ENCODE measurements at places on chromosomes 1 and 21.

GRCh38 chr21:43866659-43867331 lies 1.8 kb downstream of the AGPAT3 start:
- DNase-seq, result peak; percentile 51

- no peak for DNase-seq
Measured at GRCh38 chr1:50847303-50847702, 112.8 kb downstream of the FAF1 start.

GRCh38 chr1:101043776-101044175 lies 18.2 kb upstream of the DPH5 start:
- no peak for DNase-seq

GRCh38 chr1:238404921-238405320 lies 514.2 kb upstream of the ZP4 start:
- DNase-seq, result no peak

- no peak for DNase-seq
Measured at GRCh38 chr1:194598098-194598497, 1411.7 kb upstream of the B3GALT2 start.

DNA sequence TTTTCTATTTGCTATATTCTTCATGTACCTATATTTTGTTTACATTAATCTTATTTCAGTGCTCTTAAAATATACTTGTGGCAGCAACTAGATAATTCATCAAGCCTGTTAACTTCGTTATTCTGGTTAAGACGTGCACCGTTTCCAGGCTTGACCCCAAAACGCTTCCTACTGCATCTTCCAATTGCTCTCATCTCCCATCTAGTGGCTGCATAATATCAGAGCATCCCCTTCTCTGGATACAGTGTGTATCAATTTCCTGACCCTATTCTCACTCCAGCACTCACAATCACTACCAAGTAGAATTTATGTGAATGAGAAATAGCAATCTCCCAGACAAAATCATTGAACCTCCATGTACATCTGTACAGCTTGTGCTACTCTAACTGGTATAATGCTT lies 1280.3 kb upstream of the B3GALT2 start:
- DNase-seq, result no peak

GRCh38 chr1:183236158-183236725 lies 50.2 kb downstream of the LAMC2 start:
- no peak for DNase-seq

DNA sequence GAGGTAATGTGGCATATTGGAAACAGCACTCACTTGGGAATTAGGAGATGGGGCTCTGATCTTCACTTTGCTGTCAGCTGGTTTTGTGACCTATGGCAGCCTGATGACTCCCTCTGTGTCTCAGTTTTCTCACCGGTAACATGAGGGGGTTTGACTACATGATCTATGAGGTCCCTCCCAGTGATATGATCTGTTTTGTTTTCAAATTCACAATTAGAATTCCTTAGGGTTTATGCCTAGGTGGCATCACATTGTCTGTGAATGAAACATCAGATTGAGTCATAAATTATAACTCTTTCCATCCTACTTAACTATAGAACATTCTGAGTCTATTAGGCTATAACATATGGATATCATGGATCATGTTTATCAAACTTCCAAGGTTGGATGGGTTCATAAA lies 386.6 kb downstream of the PTBP2 start:
- no peak for DNase-seq

DNA sequence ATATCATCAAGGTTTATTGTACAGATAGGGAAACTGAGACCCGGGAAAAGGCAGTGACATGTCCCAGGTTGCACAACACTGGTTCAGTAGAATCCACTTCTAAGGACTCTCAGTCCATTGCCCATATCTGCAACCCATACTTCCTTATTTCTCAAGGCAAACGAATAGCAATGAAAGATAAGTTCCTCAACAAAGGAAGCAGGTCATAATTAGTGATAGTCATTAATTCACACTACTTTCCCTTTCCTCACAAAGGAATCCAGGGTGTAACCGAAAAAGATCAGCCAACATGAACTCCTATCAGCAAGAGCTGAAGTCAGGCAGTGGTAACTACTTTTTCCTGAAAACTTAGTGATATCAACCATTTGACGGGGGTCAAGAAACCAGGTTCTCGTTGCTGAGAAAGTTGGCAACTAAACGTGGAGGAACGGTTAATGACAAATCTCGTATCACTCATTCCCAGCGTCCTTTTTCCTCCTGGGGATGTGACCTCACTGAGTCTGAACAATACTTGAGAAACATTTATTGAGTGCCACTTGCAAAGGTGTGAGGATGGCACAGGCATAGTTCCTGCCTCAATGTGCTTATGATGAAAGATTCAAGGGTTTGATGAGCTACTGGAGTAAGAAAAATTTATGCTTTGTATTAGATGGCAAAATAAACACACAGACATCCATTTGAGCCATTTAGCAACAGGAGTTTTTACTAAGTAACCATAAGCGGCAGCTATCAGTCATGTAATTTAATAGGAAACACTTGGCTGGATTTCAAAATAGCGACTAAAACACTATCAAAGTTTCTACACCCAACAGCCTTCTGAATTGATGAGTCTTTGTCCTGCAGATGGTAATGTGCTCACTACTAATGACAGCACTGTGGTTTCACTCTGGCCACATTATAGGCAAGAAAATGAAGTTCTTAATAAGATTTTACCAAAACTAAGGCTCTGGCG lies 82.3 kb downstream of the PLPP3 start:
- no peak for DNase-seq

All from CD4-positive, alpha-beta T cell treated with Interleukin-6 at 100 ng/mL for 8 hours (primary cell).